ENCODE measurements at places on chromosomes 2 and 18. TPM values are rescaled to one million over a fixed set of nuclear protein-coding genes. Genes with fewer than 3 reads are reported as not detected.

GRCh38 chr2:29004755-29005154 lies 23.7 kb downstream of the TOGARAM2 start:
- DNase-seq: no peak

VPS54 gene
- total RNA-seq: 14.8 TPM

DNA sequence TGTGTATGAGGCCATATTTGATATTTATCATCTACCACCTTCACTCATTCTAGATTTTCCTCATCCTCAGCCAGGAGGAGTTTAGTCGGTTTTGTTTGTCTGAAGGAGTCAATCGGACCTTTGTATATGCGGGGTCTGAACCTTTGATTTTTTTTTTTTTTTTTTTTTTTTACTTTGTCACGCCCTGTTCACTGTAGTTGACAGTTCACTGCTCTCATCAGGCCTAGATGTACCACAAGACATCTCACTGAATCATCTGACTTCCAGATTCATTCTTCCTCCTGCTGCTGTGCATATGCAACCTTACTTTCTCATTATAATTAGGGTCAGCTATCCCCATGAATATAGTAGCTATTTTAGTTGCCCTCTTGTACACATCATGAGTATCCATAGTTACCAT lies 133.2 kb downstream of the ARHGAP15 start:
- no peak for DNase-seq

DNA sequence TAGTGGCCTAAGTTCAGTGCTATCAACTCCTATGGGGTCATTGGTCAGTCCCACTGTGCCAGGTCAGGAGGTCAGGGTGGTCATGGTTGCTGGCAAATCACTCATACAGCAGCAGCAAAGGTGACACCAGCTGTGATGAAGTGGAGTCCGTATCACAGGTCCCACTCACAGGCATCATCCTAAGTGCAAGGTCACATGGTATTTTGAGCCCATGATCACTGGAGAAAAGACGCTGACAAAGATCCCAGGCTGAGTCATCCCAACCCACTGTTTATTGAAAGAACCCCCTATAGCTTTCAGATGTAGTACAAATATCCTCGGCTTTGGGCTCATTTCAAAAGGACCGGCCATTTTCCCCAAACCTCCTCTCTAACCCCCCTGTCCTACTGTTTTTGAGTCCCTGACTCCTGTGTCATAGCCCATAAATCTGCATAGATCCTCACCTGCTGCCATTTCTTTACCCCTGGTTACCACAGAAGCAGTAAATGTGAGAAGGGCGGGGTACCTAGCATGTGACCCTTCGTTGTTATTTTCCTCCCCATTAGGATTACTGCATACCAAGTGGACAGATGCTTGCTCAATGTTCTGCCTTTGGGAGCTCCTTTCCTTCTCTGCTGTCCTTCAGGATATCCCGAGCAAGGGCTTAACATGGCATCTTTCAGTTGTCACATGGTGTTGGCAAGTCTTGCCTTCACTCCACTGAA lies 107.7 kb downstream of the COL6A3 start:
- DNase-seq: no peak

DNA sequence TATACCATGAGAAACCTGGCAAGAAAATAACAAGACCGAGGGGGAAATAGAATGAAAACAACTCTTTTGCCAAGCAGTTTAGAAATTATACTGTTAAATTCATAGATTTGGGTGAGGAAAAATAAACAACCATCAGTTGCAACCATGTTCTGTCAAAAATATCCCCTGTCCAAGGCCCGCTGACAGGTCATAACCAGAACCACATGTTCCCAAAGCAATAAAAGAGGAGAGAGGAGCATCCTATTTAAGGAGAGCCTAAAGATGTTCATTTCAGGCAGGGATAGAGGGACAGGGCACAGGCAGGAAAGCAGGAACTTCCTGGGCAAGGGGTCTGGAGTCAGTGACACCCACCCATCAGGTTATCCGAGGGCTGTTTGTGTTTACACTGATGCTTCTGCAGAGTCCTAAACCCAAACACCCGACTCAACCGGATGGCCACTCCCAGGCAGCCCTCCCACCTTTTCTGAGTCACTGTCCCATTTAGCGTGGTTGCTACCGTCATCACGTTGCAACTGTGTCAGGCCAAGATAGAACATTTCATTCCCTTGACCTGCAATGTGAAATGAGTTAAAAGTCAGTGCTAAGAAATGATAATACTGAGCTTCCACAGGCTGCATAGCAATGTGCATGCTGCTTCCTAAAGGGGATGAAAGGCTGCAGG lies 468.3 kb upstream of the RAB12 start:
- DNase-seq: peak; percentile 47

IGFBP5 gene
- 300 TPM for total RNA-seq

SCN2A gene
- total RNA-seq: 0.14 TPM

DNA sequence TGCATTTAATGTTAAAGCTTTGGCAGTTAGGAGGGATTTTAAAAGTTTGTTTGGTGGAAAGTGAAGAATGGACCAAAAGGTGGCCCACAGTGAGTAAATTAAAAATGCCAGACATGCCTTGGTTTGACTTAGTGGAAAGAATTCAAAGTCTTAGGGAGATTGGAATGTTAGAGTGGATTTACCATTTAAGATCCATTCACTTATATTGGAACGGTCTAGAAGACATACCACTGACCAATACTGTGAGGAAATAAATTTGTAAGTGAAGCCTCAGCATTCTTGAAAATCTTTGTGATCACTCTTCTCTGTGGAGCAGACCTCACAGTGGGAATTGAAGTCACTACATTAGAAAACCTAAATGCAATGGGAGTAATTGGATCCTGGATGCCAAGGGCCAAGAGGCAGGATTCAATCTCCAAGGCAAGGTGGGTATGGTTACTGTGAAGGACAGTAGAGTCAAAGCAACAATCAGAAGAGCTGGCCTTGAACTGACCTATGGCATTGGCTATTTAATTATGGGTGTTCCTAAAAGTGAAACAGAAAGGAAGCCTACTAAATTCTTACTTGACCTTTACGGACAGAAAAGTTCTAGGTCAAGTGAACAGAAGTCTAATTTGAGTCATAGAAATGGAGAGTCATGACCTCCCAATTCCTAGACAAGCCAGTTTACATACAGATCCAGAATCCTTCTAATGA lies 40.2 kb upstream of the VRK2 start:
- no peak for DNase-seq

GRCh38 chr2:71615767-71616730 lies 162.7 kb downstream of the DYSF start:
- peak; percentile 37 for DNase-seq

PLGLB2 gene
- total RNA-seq: 1.1 TPM

KIF1A gene
- total RNA-seq: 83.0 TPM

DAW1 gene
- not detected for total RNA-seq

STPG4 gene
- not detected for total RNA-seq

C2orf78 gene
- not detected for total RNA-seq

DNA sequence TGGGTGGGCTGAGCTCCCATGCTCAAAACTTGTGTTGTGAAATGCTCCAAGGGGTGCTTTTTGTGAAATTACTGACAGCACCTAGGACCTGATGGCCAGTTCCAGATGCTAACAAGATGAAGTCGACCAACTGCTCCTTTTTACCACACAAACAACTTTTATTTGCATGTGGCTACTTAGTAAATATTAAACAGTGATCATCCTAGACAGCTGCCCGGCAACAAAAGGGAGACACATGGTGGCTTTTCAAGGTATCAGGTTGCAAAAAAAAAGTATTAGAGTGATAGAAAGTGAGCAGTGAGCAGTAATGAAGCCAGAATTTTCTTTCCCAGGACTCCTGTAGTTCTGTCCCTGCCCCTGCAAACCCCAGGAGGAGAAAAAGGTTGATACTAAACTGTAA lies 118.5 kb downstream of the RPIA start:
- DNase-seq: no peak

NDUFB3 gene
- 296 TPM for total RNA-seq

- DNase-seq: no peak
Measured at GRCh38 chr2:177187631-177188312, 24.8 kb upstream of the HNRNPA3 start.

DNA sequence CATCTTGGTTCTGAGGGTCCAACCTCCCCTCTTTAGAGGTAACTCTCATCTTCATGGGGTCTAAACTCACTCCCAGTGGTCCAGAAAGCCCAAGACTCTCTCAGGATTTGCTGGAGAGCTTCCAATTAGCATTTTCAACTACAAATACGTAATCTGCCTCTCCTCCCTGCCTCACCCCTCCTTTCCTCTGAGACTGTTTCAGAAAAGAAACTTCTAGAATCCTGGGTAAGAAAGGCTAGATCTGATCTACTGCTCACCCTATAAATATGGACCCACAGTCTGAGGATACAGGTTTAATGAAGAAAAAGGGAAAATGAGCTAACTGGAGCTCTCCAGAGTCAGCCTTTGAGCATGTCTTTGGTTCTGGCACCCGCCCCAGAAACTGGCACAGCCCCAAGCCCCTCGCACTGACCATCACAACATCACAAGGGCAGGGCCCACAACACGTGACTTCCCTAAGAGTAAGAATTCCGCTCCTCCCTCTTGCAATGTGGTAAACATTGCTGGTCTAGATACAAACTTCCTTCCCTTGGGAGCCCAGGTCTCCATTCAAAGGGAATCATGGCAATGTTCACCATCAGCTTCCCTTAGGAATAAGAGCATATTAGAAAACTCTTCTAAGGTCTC lies 21.7 kb upstream of the IHH start:
- DNase-seq: peak; percentile 72

- DNase-seq: peak; percentile 36
Measured at GRCh38 chr2:215773728-215774127, 239.6 kb downstream of the MREG start.

GRCh38 chr18:12393998-12394397 lies 13.7 kb upstream of the PRELID3A start:
- no peak for DNase-seq

DNA sequence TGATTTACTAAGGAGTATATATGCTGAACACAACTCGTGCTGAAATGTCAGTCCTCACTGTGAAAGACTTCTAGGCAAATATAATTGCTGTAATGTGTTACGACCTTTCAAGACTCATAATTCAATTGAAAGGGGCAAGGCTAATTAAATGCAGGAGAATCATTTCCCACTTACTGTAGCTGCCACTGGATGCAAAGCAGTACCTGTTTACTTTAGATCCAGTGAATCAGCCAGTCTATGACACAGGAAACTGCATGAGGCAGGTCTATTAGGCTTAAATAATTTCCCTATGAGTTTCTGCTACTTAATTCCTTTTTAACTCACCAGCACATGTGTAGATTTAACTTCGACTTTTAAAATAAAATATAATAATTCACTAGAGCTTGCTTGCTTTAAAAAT lies 125.6 kb downstream of the CTNNA2 start:
- DNase-seq: no peak

DNA sequence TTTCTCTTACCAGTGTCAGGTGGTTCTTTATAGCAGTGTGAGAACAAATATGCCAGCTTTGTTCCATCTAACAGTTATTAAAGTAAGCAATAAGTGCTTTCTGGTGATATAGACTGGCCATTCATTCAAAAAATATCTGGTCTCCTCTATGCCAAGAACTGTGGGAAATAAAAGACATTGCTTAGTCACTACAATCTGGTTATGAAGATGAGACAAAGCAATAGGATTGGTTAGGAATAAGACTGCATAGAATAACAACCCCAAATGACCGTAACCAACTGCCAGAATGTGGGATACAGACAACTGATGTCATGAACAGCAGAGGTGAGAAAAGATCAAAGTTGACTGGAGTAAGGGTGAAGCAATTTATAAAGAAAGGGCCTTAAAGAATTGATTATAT lies 83.8 kb downstream of the MBD2 start:
- DNase-seq: no peak

GRCh38 chr2:42648796-42649195 lies 80.4 kb downstream of the MTA3 start:
- no peak for DNase-seq

- DNase-seq: no peak
Measured at GRCh38 chr2:191970867-191971266, 124.0 kb upstream of the CAVIN2 start.

GRCh38 chr2:98376996-98377395 lies 30.7 kb downstream of the CNGA3 start:
- DNase-seq: no peak

GRCh38 chr2:46679761-46680160 lies 200.4 kb downstream of the TMEM247 start:
- DNase-seq: no peak

ZBTB7C gene
- 3.3 TPM for total RNA-seq

MAP3K19 gene
- not detected for total RNA-seq

INHA gene
- 17.3 TPM for total RNA-seq
